Fibroblast of skin of right quadriceps (primary cell): ENCODE measurements at places on chromosomes 12 and 14.

GRCh38 chr14:75715926-75716780, 55.1 kb downstream of the TTLL5 start:
- DNase-seq, result peak; percentile 76

GRCh38 chr14:69129264-69129880, 23.5 kb downstream of the DCAF5 start:
- DNase-seq, result peak; percentile 79

DNA sequence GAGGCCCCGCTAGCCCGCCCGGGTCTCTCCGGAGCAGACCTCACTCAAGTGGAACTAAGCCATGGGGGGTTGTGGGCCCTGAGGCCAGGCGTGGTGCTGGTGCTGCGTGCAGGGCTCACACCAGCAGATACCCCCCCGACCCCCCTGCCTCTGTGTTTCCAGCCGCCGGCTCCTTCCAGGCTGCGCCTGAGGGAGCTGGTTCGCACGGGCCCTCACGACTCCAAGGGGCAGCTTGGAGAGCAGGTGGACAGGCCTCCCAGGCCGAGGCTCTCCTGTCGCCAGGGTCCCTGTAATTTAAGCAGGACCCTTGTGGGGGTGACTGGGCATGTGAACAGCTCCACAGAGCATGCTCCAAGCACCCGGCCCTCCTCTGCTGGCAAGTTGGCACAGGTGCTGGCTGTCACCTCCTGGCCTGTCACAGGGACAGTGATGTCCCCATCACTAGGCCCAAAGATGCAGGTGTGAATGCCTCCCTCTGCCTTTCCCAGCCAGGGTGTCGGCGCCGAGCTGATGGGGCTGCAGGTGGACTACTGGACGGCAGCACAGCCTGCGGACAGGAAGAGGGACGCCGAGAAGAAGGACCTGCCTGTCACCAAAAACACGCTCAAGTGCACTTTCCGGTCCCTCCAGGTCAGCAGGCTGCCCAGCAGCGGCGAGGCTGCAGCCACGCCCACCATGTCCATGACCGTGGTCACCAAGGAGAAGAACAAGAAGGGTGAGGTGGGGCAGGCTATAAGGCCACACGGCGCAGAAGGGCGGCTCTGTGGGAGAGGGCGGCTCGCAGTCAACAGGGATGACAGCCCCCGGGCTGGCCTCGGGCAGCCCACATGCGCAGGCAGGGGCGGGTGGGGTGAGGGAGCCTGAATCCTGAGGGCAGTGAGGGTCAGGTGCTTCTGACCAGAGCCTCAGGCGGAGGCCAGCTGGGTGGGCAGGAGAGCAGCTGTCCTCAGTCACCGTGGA, 5.9 kb upstream of the TEX22 start:
- no peak for DNase-seq

DNA sequence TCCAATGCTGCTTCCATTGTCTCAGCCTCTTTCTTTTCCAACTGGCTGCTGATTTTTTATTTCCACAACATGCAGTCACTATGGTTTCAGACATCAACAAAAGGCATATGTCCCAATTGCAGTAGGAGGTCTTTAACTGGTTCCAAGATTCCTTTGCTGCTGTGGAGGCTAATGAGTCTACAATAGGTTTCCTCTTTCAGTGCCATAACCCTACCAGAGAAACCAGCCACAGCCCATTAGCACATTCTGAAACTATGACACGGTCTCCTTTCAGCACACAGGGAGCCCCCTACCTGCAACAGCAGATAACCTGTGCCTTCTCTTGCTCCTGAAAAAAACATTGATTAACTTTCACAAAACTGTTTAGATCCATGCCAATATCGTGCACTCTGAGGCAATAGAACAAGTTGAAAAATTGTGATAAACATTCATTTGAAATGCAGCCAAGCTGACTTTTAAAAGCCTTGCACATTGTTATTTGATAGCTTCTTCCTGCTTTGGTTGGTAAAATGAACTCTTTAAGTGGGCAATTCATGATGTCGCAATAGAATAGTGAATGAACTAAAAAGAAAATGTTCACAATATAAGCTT, 32.4 kb downstream of the PLEKHG7 start:
- peak; percentile 89 for DNase-seq

DNA sequence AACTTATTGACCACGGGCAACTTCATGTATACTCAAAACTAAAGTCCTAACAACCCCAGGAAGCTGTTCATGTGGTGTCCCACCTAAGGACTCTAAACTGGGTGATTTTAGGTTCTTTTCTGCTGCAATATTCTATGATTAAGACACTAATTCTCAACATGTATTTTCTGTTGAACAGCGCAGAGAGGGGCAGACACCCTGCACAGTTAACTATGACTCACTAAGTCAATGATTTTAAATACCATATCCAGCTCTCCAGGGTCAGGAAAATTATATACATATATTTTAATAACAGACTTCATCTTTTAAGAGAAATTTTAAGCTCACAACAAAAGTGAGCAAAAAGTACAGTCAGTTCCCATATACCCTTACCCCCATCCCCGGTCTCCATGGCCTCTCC, 85.0 kb downstream of the FOXN3 start:
- DNase-seq, result no peak

DNA sequence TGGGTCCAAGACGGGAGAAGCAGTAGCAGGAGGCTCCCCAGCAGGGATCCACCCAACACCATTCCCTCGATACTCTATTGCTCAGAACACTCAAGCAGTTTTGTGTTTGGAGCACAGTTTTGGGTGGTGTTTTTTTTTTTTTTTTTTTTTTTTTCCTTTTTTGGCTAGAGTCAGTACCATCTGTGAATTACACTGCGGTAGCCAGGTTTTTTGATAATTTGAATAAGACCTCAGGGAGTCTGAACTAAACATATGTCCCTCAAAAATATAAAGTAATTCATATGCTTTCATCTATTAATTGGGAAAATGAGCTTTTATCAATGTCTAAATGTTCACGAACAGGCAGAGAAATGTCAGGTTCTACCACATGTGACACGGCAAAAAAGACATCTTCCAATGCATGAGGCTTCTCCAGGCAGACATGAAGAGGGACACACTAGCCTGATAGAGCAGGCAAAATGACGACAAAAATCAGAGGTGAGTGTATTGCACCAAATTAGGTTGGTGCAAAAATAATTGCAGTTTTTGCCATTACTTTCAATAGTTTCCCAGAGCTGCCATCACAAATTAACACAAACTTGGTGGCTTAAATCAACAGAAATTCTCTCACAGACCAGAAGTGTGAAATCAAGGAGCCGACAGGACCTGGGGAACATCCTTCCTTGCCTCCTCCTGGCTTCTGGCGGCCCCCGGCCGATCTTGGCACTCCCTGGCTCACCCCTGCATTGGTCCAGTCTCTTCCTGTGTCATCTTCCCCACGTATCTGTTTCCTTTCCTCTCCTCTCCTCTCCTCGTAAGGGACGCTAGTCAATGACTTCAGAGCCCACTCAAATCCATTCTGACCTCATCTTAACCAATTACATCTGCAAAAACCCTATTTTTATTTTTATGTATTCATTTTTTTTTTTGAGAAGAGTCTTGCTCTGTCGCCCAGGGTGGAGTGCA, 33.9 kb downstream of the FOXN3 start:
- DNase-seq, result no peak

DNA sequence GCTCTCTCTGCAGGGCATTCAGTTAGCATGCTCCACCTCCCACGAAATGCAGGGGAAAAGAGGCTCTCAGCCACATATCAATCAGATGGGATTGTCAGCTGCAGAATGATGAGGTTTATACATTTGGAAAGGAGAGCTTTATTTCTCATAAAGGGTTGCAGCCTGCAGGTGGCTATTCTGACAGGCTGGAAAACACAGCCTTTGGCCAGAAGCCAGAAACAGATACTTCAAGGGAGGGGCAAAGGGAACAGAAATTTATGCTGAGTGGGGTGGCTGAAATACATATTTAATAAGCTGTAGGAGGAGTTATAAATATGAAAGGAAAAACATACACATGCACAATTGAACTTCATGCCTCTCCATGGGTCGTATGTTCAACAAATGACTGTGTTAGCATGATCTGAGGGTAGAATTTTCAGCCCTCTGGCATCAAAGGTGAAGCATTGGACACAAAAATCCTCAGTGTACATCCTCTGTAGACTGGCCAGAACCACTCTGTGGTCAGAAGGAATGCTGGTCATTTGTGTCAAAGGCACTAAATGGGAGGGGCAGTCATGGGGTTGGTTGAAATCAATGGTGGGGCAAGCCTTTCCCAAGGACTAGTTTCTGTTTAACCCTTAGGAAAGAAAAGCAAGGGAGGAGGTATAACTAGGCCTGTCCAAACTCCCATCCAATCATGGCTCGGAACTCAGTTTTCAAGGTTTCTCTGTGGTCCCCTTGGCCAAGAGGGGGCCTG, 62.4 kb downstream of the TMX1 start:
- DNase-seq, result no peak

DNA sequence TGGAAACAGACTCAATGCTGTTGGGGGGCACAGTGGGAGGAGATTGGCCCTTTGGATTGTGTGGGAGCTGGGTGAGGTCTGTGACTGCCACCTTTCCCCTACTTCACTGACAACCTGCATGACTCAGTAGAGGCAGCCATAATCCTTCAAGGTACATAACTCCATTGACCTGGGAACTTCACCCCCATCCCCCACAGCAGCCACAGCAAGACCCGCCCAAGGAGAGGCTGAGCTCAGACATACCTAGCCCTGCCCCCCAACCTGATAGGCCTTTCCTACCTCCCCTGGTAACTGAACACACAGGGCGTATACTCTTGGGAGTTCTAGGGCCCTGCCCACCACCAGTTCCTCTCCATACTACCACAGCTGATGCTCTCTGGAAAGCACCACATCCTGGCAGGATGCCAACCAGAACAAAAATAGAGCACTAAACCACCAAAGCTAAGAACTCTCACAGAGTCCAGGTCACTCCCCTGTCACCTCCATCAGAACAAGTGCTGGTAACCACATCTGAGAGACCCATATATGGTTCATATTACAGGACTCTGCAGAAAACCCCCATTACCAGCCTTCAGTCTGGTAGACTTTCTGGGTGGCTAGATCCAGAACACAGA, 703.9 kb downstream of the FSCB start:
- DNase-seq, result no peak

DNA sequence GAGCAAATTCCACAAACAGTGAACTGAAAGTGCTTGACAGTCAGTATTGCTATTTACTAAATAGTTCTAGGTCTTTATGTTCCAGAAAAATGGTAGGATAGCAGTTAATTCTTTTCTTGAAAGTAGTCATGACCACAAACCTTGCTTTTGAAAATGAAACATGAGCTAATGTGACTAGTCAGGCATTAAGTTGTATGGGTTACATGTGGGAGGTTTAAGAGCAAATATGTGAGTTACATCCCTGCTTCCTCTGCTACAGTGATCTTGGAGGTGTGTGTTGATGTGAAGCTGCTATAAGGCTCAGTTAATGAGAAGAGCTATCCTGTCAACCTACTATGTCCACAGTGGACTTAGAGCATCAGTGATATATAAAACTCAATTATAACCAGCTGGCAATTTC, 741.6 kb downstream of the FSCB start:
- no peak for DNase-seq

- no peak for DNase-seq
Measured at GRCh38 chr12:73106296-73106695, 834.1 kb downstream of the TRHDE start.

- DNase-seq, result no peak
Measured at GRCh38 chr12:82970614-82971013, 283.9 kb downstream of the TMTC2 start.

GRCh38 chr14:61347826-61348443, 26.6 kb downstream of the PRKCH start:
- no peak for DNase-seq

GRCh38 chr12:65534238-65534841, 255.9 kb downstream of the MSRB3 start:
- DNase-seq, result peak; percentile 82

GRCh38 chr14:26163761-26164160, 434.1 kb downstream of the NOVA1 start:
- peak; percentile 41 for DNase-seq

DNA sequence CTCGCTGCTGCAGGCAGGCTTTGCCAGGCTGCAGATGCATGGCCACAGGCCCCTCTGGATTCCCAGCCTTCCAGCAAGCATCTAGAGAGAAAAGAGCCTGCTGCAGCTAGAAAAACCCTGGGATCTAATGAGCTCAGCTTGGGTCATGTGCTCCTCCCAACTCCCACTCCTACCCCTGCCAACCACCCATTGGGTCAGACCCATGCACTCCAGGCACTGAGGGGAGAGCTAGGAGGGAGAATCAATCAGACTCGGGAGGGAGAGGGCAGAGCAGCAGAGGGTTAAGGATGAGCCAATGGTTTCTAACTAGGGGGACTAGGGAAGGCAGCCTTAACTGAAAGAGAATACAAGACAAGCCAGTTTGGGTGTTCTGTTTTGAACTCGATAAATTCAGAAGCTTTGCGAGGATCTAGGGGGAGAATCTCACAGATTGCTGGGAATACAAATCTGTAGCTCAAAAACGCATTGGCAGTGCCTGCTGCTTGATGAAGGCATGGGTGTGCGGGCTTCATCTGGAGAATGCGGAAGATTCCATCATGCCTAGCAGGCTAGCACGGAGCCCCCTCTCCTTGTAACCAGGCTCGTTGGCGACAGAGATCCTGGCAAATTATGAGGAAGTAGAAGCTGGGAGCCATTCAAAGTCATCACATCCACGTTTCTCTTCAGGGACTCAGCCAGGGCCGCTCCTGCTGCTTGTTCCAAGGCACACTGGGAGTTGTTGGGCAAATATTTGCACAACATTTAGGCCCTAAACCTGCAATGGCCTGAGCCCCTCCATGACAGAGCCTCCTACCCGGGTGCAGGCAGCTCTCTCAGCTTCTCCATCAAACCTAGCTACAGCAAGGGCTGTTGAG, 56.4 kb downstream of the VCPKMT start:
- DNase-seq, result no peak

DNA sequence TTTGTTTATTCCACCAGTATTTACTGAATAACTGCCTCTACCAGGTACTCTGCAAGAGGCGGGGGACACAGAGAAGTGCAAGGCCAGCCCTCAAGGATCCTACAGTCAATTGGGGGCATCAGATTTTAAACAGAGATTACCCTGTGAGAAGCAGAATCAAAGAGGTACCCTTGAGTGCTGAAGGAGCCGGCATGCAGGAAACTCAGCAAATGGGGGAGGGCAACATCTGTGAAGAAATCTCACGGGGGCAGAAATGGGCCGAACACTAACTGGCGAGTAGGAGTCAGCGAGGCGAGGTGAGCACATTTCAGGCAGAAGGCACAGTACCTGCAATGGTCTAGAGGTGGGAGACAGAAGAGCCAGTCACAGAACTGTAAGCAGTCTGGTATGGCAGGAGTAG, 9.0 kb downstream of the GALNT6 start:
- DNase-seq, result no peak

- peak; percentile 36 for DNase-seq
Measured at GRCh38 chr12:11584221-11584855, 65.1 kb upstream of the ETV6 start.
